ENCODE measurements at places on chromosomes 5 and 9. TPM values are rescaled to one million over a fixed set of nuclear protein-coding genes. Genes with fewer than 3 reads are reported as not detected.

- no peaks in the 10 kb centered on the region for H3K4me1 ChIP-seq
- DNase-seq, result no peak
- no peaks in the 10 kb centered on the region for H3K36me3 ChIP-seq
- no peak overlapping the region for H3K27ac ChIP-seq
- H3K4me3 ChIP-seq, result no peak overlapping the region
- H3K27me3 ChIP-seq, result peaks cover 3% of the 10 kb centered on the region
Measured at GRCh38 chr9:76756941-76757673, 7.1 kb upstream of the PCA3 start.

- no peak overlapping the region for H3K27ac ChIP-seq
- DNase-seq, result no peak
- H3K27me3 ChIP-seq, result peaks cover 44% of the 10 kb centered on the region
Measured at GRCh38 chr9:124260769-124261603, 3.2 kb downstream of the NEK6 start.

- no peak for DNase-seq
- peaks cover 14% of the 10 kb centered on the region for H3K4me1 ChIP-seq
- no peaks in the 10 kb centered on the region for H3K27me3 ChIP-seq
- H3K27ac ChIP-seq, result peak overlapping the region; percentile 19
Measured at GRCh38 chr9:34363619-34364351, 12.9 kb downstream of the MYORG start.

GRCh38 chr9:128862401-128862851, 19.3 kb downstream of the KYAT1 start:
- no peaks in the 10 kb centered on the region for H3K27me3 ChIP-seq
- no peak overlapping the region for H3K27ac ChIP-seq
- peaks cover 6% of the 10 kb centered on the region for H3K4me1 ChIP-seq
- H3K36me3 ChIP-seq, result no peaks in the 10 kb centered on the region

DNA sequence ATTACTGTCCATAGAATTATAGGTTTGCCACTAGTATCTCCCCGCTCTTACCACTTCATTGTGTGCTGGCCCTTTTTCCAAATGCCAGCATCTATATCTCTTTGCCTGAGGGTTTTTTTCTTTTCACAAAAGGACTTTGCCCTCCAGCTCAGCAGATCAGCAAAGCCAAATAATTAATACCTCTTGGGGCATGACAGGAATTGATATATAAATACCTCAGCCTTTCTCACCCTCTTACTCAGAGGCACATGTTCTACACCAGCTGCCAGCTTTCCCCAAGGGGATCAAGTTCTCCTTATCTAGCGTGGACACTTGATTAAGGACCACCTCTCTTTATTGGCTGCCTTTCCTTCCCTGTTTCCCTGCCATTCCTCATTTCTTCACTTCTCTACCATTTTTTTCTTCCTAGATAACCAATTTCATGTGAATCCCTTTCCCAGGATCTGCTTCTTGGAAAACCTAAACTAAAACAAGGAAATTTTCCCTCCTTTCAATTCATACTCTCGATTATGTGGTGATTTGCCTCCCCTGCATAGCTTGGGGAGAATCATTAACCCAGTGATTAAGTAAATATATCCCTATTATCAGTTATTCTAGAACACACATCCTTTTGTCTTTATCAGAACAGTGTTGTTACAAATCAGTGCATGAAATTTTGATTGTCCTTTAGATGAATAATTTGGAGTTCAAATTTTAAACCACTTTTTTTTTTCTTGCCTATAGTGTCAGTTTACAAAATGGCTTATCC, 6.9 kb upstream of the NUDT12 start:
- no peak for DNase-seq
- H3K4me1 ChIP-seq, result no peaks in the 10 kb centered on the region
- no peaks in the 10 kb centered on the region for H3K36me3 ChIP-seq

GRCh38 chr5:162209005-162209605, 141.5 kb downstream of the GABRG2 start:
- H3K4me3 ChIP-seq, result no peak overlapping the region
- DNase-seq, result no peak
- H3K36me3 ChIP-seq, result no peaks in the 10 kb centered on the region
- no peak overlapping the region for H3K27ac ChIP-seq
- H3K27me3 ChIP-seq, result no peaks in the 10 kb centered on the region
- no peaks in the 10 kb centered on the region for H3K4me1 ChIP-seq

- DNase-seq, result no peak
- H3K27ac ChIP-seq, result no peak overlapping the region
- H3K36me3 ChIP-seq, result peaks cover 52% of the 10 kb centered on the region
- H3K4me3 ChIP-seq, result no peak overlapping the region
Measured at GRCh38 chr5:176383248-176383905, 5.0 kb downstream of the NOP16 start.

Gene BHMT
- total RNA-seq, result not detected

Gene PCDHGA10
- total RNA-seq, result 0.13 TPM

DNA sequence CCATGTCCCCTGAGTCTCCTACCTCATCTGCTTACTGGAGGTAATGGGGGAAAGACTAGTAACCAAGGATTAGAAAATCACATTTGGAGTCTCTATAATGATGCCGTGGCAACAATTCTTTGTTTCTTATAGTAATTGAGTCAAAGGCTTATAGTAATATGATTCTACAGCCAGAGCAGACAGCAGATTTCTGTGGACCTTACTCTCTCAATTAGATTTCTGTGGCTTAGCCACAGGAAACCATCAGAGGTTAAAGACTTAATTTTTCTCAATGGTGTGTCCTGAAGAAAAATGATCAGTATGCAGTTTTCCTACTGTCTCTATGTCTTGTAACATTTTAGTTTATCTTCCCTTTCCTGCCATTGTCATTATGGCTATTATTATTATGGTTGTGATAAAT, 59.3 kb upstream of the CD180 start:
- H3K27me3 ChIP-seq, result peaks cover 3% of the 10 kb centered on the region
- no peaks in the 10 kb centered on the region for H3K36me3 ChIP-seq
- DNase-seq, result no peak
- no peaks in the 10 kb centered on the region for H3K4me1 ChIP-seq

Gene CYLC2
- not detected for total RNA-seq

- H3K27ac ChIP-seq, result no peak overlapping the region
- no peaks in the 10 kb centered on the region for H3K36me3 ChIP-seq
- no peaks in the 10 kb centered on the region for H3K4me1 ChIP-seq
- H3K4me3 ChIP-seq, result no peak overlapping the region
- no peak for DNase-seq
- no peaks in the 10 kb centered on the region for H3K27me3 ChIP-seq
Measured at GRCh38 chr5:110019780-110020179, 330.1 kb downstream of the MAN2A1 start.

DNA sequence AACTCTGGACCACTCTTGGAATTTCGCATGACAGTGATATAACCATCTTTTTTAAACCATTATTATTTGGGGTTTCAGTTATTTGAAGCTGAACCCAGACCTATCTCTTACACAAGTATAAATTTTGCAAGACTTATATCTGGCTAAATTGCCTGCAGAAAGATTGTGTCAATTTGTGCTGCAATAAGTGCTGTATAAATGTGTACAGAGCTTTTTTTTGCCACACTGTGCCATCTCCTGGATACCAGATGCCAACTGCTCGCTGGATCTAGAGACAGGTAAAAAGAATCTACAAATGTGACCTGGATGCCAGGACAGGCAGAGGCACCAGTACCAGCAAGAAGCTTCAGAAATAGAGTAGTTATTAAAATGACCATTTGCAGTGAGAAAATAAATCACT, 25.9 kb upstream of the TTC39B start:
- no peak overlapping the region for H3K4me3 ChIP-seq
- H3K27ac ChIP-seq, result no peak overlapping the region
- DNase-seq, result no peak
- H3K36me3 ChIP-seq, result no peaks in the 10 kb centered on the region
- no peaks in the 10 kb centered on the region for H3K4me1 ChIP-seq

Gene NR5A1
- total RNA-seq, result not detected

GRCh38 chr9:86644675-86645034, 290.4 kb upstream of the TUT7 start:
- H3K36me3 ChIP-seq, result no peaks in the 10 kb centered on the region
- no peaks in the 10 kb centered on the region for H3K27me3 ChIP-seq
- no peaks in the 10 kb centered on the region for H3K4me1 ChIP-seq
- DNase-seq, result no peak

DNA sequence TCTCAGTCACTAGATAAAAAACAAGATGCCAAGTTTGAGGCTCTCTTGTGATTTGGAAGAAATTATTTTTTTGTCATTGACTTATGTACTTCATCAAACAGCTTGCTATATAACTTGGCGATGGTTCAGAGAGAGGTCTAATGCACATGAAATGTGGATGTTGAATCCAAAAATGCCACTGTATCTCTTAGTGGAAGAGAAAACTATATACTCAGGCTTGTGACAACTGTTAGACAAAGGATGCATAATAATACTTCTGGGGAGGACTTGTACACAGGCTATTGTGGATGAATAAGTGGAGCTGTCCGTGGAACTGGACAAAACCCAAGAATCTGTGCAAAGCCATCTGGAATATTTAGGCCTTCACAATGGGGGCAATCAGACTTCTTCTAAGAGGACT, 162.9 kb upstream of the NMUR2 start:
- no peak overlapping the region for H3K4me3 ChIP-seq
- H3K4me1 ChIP-seq, result no peaks in the 10 kb centered on the region
- no peak overlapping the region for H3K27ac ChIP-seq
- H3K36me3 ChIP-seq, result no peaks in the 10 kb centered on the region
- no peak for DNase-seq

DNA sequence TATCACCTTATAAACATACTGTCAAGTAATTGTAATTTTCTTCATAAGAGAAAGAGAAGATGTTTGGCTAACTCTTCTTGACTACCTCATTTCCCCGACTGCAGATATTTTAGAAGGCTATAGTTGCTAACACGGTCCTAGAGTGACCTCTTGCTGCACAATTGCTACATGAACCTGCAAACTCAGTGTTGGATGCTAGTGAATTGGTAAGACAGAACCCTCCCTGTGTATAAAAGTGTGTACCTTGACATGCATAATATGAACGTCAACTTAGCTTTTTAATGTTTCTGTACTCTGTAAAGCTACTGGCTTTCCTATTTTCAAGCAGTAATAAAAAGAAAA, 46.7 kb upstream of the CER1 start:
- no peak overlapping the region for H3K4me3 ChIP-seq
- no peaks in the 10 kb centered on the region for H3K4me1 ChIP-seq
- H3K36me3 ChIP-seq, result no peaks in the 10 kb centered on the region
